ENCODE measurements at places on chromosomes 6 and 20.

DNA sequence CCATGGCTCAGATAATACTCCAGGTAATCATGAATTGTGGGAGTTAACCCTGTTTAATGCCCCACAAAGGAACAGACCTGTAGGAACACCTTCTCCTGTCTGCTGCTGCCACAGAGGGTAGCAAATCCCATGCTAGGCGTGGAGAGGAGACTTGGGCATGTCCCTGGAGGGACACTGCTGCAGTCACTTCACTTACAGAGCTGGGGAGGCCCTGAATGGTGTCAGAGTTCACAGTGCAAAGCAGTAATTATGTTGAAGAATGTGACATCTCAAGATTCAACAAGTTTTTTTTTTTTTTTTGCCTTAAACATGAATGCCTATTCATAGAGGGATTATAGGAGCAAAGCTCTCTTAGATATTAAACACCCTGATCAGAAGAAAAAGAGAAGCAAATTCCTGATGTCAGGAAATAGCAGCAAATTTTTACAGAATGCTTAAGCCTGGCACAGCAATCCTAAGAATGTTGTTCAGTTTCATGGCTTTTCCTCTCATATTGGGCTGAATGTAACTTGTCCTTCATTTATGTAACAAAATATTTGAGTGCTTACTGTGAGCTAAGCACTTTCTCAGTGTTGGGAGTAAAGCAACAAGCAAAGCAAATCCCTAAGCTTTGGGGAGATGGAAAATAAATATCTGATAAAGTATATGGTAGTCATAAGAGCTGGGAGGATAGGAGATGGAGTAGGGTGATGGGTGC, 45.0 kb downstream of the CARMIL1 start:
- DNase-seq = no peak

DNA sequence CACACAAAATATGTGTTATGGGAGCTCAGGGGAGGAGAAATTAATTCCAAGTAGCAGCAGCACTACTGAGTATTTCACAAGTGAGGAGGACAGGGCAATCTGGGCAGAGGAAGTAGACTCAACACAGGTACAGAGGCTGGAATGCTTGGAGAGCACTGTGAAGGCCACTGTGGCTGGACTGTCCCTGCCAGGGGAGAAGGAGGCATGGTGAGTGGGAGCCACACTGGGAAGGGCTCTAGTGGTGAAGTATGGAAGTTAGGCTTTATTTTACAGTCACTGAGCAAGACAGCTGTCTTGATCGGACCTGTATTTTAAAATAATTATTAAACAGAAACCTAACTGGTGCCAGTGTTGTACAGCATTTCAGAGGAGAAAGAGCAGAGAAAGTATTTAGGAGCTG, 28.8 kb downstream of the FAM229B start:
- no peak for DNase-seq

GRCh38 chr6:1596088-1596852, 13.4 kb upstream of the FOXC1 start:
- DNase-seq = peak; percentile 67

GRCh38 chr20:43448748-43449535, 8.8 kb upstream of the SRSF6 start:
- peak; percentile 58 for DNase-seq

DNA sequence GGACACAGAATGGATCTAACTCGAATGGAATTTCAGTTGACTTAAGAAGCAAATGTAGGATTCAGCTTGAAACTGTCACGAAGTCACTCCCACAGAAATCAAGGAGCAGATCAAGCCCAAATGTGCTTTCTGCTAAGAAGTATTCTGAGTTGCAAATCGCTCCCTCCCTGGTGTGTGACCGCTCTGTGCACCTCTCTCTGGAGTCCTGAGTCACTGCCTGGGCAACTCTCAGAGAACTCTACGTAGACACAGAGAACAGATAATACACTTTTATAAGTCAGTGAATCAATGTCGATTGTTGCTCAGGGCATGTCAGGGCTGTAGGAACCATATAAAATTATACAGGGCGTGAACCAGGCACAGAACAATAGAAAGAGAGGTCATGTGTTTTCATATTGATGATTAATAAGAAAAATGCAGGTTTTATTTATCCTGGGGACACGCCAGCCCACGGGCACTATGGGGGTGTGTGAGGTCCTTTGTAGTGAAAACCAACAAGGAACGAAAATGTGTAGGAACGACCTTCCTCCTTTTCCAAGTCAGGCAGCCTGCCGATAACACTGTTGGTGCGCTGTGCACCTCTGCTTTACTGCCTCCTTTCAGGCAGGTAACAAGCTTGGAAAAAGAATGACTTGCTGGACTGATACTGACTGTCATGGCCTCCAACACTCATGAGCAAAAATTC, 248.1 kb upstream of the FOXQ1 start:
- DNase-seq = no peak

DNA sequence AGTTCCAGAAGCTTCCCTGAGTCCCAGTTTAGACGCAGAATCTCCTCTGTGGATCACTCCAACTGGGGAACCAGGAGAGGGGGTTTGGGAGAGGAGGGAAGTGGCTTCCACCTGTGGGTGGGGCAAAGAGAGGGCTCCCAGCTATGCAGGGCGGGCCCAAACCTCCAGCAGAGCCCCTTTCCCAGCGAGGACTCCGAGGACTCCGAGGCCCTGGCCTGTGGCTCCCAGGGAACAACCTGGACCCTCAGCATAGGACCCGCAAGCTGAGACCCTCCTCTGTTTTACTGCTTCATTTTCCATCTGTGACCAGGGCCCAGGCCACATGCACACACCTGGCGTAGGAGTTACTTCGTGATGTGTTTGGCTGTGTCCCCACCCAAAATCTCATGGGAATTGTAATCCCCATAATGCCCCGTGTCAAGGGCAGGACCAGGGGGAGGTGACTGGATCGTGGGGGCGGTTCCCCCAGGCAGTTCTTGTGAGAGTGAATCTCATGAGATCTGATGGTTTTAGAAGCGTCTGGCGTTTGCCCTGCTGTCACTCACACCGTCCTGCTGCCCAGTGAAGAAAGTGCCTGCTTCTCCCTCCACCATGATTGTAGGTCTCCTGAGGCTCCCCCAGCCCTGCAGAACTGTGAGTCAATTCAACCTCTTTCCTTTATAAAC, 27.9 kb downstream of the NTSR1 start:
- no peak for DNase-seq

GRCh38 chr20:53231061-53231460, 258.9 kb downstream of the TSHZ2 start:
- no peak for DNase-seq

DNA sequence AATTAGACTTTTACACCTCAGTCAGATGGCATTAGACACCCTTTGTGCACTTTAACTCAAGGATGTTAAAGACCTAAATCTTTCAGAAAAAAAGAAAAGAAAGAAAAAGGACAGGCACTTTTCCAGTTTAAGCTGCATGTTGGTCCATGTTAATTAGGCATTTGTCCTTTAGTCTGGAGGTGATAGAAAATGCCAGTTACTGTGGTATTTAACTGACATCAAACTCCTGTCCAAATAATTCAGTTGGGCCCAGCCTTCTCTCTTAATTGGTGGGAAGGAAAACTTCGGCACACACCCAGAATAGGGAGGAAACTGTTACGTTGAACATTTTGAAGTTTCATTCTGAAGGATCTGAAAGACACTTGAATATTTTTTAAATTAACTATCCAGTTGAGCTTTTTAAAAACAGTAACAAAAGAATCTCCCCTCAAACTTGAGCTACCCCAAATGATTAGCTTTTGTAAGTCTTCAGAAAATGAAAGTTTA, 30.3 kb downstream of the RREB1 start:
- DNase-seq = no peak

DNA sequence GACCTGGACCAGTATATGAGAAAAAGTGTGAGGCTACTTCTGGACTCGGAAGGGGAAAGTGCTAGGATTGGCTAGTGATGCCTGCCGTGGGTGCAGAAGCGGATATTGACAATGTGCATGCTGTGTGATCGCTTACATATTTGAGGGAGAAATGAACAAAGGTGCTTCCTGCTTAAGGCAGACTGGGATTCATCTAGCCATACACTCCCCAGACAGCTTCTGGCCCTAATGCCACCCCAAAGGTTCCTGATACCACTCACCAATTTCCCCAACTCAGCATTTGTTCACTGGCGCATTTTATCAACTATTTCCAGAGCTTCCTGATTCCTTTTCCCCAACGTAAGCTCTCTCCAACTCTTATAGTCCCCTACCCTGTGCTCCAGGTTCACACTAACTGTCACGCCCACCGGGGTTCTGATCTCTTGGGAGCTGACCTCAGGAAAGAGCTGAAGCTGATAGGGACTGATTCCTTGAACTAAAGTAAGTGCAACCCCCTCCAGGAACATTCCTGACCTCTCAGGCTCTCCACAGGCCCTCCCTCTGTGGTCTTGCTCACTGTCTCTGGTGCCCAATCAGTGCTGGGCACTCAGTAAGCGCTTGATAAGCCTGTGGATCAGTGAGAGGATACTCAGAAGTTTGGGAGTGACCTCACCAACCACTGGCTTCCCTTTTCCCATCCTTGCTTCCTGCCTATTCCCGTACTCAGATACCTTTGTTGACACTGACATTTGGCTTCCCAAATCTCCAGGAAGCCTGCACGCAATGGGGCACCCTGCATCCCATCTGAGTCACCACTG, 73.3 kb downstream of the MRPL14 start:
- DNase-seq = no peak

- no peak for DNase-seq
Observed at GRCh38 chr6:108556866-108557493, 3.7 kb upstream of the FOXO3 start.

- peak; percentile 9 for DNase-seq
Observed at GRCh38 chr6:21587961-21588480, 5.5 kb upstream of the SOX4 start.

DNA sequence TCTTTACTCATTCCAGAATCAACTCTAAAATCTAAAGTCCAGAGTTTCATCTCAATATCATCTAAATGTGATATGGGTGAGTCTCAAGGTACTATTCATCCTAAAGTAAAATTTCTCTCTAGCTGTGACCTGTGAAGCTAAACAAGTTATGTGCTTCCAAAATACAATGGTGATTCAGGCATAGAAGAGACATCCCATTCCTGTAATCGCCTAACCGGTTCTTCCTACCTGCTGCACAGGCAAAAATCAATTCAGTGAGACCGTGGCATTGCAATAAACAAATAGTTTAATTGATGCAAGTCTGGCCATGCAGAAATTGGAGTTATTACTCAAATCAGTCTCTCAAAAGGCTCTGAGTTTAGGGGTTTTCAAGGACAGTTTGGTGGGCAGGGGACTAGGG, 232.8 kb downstream of the UBE3D start:
- no peak for DNase-seq

DNA sequence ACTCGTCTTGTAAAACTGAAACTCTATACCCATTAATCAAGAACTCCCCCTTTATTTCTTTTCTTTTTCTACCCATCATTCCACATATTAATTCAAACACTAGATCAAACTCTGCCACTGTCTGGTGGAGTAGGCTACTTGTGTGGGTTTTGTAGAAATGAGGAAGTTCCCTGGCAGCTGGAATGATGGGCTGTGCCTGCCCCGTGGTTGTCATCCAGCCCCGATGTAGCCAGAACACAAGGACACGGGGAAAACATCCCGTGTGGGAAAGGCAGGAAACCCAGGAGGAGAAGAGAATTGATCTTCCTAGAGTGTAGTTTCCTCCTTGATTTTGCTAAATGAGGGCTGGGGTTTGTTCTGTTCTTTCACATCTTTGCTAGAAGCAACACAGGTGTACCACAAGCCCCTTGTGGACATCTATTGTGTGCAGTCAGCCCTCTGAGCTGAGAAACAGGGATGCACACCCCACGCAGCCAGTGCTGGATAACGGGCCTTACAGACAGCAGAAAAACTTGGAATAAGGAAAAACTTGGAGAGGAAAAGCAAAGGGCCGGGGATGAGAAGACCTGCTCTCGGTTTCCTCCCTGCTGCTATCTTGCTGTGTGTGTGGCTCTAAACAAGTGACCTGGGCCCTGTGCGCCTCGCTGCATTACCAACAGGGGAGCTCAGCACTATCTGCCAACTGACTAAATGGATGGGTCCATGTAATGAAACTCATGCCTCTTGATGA, 88.0 kb downstream of the SCML4 start:
- no peak for DNase-seq

GRCh38 chr6:138231381-138231886, 13.1 kb upstream of the PBOV1 start:
- no peak for DNase-seq
